ENCODE measurements at places on chromosomes 2 and 18. TPM values are rescaled to one million over a fixed set of nuclear protein-coding genes. Genes with fewer than 3 reads are reported as not detected.

The COBLL1 gene
- 27.1 TPM for total RNA-seq

The LIPG gene
- total RNA-seq, result 0.44 TPM

The FAM237A gene
- not detected for total RNA-seq

The CD8A gene
- 1.6 TPM for total RNA-seq

The TRIM43B gene
- not detected for total RNA-seq

The ZNF532 gene
- total RNA-seq, result 143 TPM

The RBKS gene
- 4.3 TPM for total RNA-seq

The FRZB gene
- 3.8 TPM for total RNA-seq
